ENCODE measurements at places on chromosomes 12 and 14.
A peak's percentile ranks its signal among the peaks of the same experiment; 100 is the strongest.

GRCh38 chr12:116882742-116883141 lies 1.5 kb upstream of the HRK start:
- DNase-seq, result no peak

DNA sequence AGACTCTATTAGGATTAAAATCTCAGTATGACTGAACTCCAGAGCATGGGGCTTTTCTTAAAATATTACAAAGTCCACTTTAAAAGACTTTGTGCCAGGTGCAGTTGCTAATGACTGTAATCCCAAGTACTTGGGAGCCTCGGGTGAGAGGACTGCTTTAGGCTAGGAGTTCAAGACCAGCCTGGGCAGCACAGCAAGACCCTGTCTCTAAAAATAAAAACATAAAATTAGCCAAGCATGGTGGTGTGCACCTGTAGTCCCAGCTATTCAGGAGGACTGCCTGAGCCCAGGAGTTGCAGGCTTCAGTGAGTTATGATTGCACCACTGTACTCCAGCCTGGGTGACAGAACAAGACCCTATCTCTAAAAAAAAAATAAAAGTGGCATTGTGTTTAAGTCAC lies 33.2 kb downstream of the ATF7 start:
- DNase-seq, result no peak

DNA sequence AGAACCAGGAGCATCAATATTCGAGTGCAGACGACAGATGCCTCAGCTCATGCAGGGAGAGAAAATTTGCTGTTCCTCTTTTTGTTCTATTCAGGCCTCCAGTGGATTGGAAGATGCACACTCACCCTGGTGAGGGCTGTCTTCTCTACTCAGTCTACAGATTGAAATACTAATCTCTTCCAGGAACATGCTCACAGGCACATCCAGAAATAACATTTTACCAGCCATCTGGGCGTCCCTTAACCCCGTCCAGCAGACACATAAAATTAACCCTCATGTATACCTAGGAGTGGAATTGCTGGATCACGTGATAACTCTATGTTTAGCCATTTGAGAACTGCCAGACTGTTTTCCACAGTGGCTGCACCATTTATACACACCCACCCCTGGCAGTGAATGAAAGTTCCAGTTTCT lies 4.5 kb upstream of the OAS2 start:
- no peak for DNase-seq

GRCh38 chr12:115213538-115214016 lies 529.6 kb upstream of the TBX3 start:
- DNase-seq, result no peak

DNA sequence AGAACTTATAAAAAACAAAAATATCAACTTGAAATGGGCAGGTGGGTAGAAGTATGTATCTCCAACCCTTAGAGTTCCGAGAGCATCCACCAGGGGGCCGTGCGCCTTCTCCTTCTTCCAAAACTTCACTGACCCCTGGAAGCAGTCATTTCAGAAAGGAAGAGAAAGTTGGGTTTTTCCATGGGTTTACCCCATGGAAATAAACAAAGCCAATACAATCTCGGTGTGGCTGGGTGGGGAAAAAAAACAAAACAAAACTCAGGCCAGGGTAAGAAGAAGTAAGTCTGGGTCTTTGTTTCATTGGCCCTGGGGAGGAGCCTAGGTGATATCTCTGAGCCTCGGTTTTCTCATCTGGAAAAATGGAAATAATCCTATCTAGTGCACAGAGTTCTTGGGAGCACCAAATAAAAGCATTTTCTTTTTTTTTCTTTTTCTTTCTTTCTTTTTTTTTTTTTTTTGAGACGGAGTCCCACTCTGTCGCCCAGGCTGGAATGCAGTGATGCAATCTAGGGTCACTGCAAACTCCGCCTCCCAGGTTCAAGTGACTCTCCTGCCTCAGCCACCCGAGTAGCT lies 33.6 kb upstream of the HNF1A start:
- DNase-seq, result peak; percentile 75

DNA sequence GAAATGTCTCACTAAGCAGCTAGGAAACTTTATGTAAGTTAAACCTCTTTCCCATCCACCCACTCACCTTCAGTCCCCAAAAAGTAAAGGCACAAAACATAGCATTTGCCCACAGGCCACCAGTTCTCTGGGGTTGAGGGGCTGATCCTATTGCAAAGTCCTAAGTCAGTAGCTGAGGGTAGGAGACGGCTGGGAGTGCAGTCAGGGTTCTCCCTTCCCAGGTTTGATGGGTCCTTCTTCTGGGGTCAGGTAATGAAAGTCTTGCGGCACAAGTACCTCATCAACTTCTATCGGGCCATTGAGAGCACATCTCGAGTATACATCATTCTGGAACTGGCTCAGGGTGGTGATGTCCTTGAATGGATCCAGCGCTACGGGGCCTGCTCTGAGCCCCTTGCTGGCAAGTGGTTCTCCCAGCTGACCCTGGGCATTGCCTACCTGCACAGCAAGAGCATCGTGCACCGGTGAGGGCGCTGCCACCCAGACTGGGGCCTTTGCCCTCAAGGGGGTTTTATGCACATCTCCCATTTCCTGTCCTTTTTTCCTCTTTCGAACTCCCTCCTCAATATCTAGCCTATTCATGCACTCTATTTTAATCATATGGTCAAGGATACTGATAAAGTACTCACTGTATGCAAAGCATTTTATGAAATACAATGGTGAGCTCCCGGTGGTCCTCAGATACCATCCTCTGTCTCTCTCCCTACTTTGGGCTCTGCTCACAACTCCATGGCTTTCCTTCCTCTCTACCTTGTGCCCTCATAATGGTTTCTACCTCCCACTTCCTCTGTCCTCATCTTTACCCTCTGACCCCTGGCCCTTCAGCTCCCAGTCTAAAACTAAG lies 986 bp downstream of the TSSK4 start:
- DNase-seq, result no peak

- DNase-seq, result no peak
Measured at GRCh38 chr12:124888260-124888659, 24.6 kb upstream of the SCARB1 start.

DNA sequence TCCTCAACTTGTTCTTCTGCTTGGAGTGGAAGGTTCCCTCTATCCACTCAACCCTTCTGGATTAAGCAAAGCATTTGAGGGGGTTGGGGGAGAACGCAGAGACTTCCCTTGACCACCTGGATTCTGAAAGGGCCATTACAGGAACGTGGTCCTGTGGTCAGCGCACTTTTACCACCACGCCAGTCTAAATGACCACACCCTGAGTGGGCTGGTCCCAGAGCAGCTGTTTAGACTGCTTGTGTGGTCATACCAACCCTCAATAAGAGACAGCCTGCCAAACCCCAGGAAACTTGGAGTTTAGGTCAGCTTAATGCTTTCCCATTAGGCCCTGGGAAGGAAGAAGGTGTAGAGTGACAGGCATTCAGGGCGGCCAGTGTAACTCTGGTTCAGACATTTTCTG lies 165.5 kb upstream of the ATP2B1 start:
- DNase-seq, result no peak

GRCh38 chr12:7265251-7265650 lies 38.6 kb upstream of the ACSM4 start:
- no peak for DNase-seq

DNA sequence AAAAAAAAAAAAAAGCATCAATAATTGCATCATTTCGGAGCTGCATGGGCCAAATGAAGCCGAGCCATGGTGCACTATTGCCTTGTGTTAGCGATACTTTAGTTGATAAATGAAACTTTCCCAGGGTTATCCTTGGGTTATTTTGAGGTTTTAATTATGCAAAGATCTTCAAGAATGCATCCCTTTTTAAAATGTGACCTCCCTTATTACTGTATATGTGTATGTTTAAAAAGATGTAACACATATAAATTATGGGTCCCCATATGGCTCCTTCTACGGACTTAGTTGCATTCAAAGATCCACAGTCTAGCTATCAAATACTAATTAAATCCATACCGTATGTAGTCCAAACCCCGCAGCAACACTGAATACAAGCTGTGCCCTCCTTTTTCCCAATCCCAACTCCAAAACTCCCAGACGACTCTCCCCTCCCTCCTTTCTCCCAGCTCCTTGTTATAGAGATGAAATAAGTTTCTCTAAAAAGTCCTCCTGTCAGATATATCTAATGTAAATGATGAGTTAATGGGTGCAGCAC lies 129.3 kb upstream of the MAP1LC3B2 start:
- DNase-seq, result no peak

DNA sequence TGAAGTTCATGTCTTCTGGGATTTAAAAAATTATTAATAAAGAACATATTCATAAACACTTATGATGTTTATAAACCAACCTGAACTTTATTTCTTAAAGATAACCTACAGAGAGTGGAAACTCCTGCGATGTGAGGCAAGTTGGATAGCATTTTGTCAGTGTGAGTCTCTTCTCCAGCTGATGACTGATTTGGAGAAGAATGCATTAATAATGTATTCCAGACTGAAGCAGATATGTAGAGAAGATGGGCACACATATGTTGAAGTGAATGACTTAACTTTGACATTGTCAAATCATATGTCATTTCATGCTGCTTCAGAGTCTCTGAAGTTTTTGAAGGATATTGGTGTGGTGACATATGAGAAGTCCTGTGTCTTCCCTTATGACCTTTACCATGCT lies 7.3 kb downstream of the HELB start:
- no peak for DNase-seq

DNA sequence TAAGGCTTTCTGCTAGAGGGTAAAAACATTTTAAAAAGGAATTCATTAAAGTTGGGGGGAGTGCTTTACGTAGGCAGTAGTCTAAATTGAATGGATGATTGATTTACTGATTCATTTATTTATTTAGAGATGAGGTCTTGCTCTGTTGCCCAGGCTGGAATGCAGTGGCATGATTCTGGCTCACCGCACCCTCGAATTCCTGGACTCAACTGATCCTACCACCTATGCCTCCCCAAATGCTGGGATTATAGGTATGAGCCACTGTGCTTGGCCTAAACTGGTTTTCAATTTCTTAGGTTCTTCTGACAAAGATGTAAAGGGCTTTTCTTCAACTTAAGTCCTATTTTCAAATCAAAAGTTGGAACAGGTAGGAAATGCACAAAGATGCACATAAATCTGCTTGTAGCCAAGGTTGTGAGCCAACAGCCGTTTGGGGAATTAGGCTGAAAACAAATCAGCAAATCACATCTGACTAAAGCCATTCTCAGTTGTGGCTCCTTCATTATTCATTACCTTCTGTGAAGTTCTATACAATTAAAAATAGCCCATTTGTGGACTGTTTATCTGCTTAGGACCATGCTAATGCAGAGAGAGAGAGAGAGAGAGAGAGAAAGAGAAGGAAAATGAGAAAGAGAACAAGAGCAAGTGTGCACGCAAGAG lies 218.0 kb downstream of the PPM1H start:
- DNase-seq, result no peak

DNA sequence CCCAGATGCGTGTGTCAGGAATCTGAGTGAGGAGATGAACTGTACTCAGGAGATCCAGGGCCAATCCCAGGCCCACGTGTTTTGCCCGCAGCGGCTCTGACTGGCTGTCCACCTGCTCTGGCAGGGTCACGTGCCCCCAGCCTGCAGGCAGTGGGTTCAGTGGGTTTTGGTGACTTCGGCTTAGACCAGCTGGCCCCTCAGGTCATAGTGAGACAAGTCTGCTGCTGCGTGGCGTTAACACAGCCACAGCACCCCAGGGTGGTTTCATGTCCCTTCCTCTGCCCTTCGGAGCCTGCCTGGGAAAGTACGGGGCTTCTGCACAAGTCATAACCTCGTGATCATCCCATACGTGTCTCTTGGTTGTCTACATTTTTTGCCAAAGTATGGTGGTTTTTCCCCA lies 2.6 kb downstream of the FBRSL1 start:
- DNase-seq, result no peak

DNA sequence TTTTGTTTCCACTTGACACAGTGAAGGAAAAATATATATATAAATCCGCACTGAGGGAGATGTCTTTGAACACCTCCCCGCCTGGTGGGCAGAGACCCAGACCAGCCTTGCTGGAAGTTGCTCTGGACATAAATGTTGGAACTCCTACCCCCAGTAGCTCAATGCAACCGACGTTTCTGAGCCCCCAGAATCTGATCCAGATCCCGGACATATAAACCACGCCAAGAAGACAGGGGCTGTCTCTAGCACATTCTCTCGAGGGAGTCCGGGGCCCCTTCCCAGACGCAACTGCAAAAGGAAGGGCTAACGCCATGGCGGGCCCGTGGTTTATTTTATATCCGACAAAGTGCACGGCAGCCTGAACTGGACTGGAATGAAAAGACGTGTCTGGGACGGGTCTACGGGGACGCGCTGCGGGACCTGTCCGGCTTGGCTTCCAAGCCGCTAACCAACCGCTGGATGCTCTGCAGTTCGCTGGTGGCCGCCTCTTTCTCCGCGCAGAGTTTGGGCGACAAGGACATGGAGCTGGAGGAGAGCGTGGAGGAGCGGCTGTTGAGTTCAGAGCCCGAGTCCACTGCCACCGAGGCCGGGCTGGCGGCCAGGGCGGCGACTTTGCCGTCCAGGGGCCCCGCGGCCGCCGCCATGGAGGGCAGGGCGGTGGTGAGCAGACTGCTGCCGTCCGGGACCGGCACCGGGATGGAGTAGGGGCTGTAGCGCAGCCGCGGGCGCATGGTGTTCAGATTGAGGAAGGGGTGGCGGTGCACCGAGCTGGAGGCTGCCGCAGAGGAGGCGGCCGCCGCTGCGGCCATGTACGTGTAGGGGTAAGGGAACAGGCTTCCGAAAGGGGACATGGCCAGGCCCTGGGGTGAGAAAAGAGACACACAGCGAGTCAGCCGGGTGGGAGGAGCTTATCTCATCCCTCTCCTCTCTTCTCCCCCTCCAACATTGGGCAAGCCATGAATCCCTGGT lies 12.2 kb downstream of the TBX3 start:
- DNase-seq, result no peak

GRCh38 chr12:115433014-115433634 lies 749.1 kb upstream of the TBX3 start:
- no peak for DNase-seq

DNA sequence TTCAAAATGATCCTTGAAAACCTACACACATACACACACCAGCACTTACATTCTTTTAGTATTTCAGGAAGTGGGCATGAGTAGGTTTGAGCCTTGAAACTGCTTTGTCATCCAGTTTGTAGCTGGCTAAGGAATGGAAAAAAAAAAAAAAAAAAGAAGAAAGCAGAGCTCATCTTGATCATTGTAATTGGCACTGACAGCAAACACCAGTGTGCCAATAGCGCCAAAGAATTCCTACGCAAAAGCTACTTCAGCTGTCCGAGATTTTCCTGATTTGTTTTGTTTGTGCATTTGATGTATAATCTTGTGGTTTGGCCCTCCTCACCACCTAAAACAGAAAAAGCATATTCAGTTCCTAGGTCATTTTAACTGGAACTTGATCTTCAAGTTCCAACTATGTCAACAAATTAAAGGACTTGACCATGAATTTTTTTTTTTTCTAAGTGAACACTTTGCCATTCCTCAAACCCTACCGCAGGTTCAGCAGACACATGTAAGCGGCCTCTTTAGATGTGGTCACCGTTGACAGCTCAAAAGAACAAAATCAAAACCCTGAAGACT lies 57.3 kb downstream of the FLRT2 start:
- DNase-seq, result no peak

Data from activated T-cell treated with anti-CD3 and anti-CD28 coated beads, Interleukin-2, amount 50 U/mL, for 72 hours (primary cell).